SK-N-SH treated with all-trans-retinoic acid at 6 μM for 48 hours (cell line): ENCODE measurements at places on chromosomes 16 and 17.
A peak's percentile ranks its signal among the peaks of the same experiment; 100 is the strongest.

DNA sequence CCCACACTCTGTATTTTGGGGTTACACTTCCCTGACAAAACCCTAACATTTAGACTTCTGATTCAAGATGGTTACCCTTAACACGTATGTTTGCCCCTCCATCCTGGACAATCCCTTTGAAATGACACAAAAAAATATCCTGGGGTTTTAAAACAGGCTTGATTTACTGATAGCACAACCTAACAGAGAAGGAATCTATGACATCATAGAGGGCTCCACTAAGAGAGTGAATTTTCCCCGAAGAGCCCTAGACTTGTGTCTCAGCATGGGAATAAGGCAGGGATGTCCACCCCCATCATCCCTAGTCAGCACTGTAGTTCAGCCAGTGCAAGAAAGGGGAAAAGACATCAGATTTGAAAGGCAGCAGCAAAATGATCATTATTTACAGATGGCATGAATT, 15.8 kb upstream of the SRCIN1 start:
- ATAC-seq, result no peak

DNA sequence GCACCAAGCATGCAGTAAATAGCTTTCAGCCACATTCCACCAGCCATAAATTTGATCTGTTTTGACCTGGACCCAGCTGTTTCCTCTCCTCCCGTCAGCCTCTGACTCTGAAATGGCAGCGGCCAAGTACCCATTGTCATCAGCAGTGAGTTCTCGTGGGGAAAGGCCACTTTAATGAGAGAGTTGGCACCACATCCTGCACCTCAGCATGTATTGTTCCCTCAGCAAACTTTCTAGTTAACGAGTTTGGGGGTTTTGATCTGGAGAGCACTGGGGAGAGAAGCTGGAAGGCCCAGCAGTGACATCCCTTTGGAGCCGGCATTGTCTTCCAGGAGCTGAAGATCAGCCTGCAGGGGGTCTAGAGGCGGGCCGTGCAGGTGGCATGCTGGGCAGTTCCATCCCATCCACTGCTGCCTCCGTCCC, 84.9 kb downstream of the RPA1 start:
- ATAC-seq, result no peak

GRCh38 chr17:66715745-66716156, 119.2 kb upstream of the CACNG5 start:
- ATAC-seq, result peak; percentile 72

- no peak for ATAC-seq
Measured at GRCh38 chr17:45361976-45362375, 45.2 kb upstream of the MAP3K14 start.

- ATAC-seq, result peak; percentile 12
Measured at GRCh38 chr17:46950997-46951621, 27.9 kb downstream of the RPRML start.

DNA sequence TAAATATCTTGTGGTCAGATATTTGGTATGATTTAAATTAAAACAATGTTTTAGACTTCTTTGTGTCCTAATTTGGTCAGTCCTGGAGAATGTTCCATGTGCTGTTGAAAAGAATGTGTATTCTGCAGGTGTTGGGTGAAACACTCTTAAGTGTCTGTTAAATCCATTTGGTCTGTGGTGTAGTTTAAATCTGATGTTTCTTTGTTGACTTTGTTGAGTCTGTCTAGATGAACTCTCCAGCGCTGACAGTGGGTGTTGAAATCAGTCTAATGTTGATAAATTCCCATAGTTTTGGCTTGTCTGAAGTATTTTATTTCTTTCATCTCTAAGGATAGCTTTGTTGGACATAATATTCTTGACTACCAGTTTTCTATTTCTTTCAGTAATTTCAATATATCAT, 18.8 kb downstream of the TANC2 start:
- ATAC-seq, result no peak

DNA sequence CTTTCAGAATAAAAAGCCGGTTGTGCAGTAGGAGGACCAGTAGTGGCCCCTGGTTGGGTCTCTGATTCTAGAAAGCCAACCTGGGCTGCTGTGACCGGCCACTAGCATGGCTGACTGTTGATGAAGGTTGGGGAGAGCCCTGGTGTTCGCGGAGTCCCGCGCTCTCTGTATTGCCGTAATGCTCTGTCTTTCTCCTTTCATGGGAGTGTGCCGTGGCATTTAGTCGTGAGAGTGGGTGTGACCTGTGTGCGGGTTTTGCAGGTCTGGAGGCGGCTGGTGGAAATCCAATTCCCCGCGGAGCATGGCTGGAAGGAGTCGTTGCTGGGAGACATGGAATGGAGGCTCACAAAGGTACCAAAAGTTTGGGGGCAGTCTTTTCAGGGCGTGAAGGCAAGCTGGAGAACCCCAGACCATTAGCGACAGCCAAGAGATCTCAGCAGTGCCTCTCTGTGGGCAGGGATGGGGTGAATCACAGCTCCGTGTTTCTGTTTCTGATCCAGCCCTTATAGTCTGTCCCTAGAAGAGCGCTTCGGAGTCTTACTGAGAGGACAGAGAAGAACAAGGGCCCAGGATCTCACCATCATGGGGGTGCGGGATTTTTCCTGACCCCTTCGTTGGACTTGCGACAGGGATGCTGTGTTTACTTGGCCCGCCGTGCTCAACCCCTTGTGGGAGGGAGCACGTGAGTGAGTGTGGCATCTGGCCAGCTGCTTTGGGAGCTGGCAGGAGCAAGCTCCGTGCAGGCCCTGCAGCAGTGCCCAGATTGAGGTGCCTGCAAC, 56.5 kb downstream of the RNF213 start:
- peak; percentile 30 for ATAC-seq

GRCh38 chr17:81389585-81389984, 5.7 kb upstream of the BAHCC1 start:
- ATAC-seq, result no peak

DNA sequence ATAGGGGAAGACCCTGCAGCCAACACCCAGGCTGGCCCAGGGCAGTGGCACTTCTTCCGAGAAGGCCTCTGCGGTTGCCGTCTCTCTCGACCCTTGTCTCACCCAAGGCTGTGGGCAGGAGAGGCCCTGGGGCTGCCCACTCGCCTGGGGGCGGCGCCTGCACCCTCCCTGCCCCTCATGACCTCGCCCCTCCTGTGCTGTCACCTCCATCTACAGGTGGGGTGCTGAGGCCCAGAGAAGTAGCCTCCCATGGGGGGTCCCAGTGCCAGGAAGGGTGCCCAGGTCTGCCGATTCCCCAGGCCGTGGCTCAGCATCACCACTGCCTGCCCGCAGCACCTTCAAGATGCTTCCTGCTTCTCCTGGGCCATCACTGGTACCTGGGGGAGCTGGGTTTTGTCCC, 992 bp downstream of the NLRC3 start:
- no peak for ATAC-seq

- ATAC-seq, result no peak
Measured at GRCh38 chr16:11612665-11613025, 25.9 kb upstream of the LITAF start.

GRCh38 chr17:512311-512710, 159.7 kb upstream of the RPH3AL start:
- no peak for ATAC-seq

DNA sequence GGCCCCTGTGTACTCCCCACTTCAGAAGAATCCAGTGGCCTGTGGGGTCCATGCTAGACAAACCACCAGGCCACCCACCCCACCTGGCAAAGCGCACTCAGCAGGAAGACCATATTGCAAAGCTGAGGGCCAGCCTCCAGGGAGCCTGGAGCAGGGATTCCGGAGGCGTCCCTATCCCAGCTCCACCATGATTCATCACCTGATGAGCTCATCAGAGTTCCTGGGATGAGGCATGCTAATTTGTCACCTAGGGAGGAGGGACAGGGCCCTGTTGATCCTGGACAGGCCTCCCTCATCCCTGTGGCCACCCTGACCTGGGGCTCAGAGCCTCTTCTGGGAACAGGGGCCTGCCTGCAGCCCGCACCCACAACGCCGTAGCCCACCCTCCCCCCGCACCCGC, 131.6 kb upstream of the PLCG2 start:
- ATAC-seq, result peak; percentile 11; the same call in 1 of the 3 replicates

DNA sequence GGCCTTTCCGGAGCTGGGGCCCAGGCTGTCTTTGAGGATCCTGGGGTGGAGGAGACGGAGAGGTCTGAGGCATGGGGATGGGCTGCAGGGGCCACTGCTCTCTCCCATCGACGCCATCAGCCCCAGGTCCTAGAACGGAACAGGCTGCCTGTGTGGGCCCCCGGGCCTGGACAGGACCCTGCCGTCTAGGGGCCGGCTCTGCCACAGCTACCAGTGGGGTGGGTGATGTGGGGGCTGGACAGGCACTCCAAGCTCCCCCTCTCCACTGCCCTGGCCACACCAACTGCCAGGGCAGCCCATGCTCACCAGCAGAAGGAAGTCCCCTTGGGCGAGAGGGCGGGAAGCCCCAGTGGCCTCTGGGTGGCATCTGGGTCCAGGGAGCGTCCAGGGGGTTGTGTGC, 37.8 kb downstream of the ENGASE start:
- ATAC-seq, result no peak

DNA sequence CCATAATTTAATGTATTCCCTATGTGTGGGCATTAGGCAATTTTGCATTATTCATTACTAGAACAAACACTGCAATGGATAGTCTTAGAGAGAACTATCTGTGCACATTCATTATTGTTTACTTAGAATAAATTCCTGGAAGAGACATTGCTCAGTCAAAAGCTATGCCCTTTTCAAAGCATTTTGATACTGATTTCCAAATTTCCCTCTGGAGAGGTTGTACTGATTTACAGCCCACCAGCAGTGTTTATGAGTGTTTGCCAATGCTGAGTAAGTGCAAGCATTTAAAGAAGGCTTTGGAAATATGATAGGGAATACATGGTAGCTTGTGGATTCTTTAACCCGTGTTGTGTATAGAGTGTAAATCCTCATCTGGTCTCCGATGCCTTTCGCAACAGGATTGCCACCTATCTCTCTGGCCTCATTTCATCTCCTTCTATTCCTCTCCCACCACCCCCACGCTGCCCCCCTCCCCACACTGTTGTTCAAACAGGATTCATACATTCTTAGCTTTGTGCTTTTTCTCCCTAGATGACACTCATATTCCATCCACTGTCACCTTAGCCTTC, 33.4 kb upstream of the MMD start:
- no peak for ATAC-seq

DNA sequence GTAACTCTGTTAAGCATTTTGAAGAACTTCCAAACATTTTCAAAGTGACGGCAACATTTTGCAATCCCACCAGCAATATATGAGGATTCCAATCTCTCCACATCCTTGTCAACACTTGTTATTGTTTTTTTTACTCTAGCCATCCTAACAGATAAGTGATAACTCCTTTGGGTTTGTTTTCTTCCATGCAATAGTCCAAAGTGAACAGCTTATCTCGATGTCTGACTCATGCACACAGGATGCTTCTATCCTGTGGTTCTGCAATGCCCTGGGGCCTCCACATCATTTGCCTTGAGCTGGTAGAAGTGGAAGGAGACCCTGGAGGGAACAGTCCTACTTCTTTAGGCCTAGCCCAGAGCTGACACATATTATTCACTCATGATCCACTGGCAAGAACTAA, 13.0 kb downstream of the TLE7 start:
- ATAC-seq, result no peak

GRCh38 chr17:40864661-40865390, 2.2 kb downstream of the KRT12 start:
- ATAC-seq, result no peak

DNA sequence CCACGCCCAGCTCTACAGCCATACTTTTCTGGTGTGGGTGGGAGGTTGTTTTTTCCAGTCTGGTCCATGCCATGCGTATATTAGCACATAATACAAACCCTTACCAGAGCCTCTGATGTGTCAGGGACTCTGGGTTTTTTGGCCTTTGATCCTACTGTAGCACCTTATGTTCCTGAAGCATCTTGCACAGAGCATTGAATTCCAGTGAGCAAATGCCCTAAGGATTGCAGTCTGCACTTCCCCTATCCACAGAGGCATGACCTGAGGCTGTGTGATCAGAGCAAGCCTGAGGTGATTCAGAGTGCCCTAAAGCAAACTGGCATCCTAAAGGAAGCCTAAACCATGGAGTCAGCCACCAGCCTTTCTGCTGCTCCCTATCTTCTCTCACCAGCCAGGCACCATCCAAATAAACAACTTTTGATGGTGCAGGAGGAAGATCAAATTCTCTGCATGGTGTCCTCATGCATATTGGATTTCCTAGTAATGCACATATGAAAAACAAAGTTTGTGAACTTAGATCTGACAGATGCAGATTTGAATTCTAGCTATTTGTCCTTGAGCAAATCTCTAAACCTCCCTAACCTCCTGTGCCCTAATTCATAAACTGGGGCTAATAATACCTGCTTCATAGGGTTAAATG, 41.2 kb upstream of the HAS3 start:
- ATAC-seq, result peak; percentile 61; the same call in 2 of the 3 replicates

- peak; percentile 66 for ATAC-seq
Measured at GRCh38 chr16:50152351-50152806, 727 bp upstream of the TENT4B start.
